ENCODE measurements at places on chromosomes 3 and 15.

GRCh38 chr3:87317779-87318178 lies 41.4 kb upstream of the POU1F1 start:
- no peak for DNase-seq

- no peak for DNase-seq
Measured at GRCh38 chr3:179949869-179950268, 86.9 kb downstream of the PEX5L start.

DNA sequence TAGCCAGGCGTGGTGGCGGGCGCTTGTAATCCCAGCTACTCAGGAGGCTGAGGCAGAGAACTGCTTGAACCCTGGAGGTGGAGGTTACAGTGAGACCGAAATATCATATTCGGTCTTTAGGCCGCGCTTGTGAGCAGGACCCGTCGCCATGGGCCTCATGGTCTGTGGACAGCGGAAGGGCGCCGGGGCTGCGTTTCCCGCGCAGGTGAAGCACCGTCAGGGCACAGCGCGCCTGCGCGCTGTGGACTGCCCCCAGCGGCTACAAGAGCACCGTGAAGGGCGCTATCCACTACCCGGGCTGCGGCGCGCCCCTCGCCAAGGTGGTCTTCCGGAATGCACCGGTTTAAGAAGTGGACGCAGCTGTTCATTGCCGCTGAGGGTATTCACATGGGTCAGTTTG lies 482.0 kb upstream of the NAALADL2 start:
- no peak for DNase-seq

GRCh38 chr3:4493941-4494894 lies 1.1 kb downstream of the ITPR1 start:
- DNase-seq: peak; percentile 65

DNA sequence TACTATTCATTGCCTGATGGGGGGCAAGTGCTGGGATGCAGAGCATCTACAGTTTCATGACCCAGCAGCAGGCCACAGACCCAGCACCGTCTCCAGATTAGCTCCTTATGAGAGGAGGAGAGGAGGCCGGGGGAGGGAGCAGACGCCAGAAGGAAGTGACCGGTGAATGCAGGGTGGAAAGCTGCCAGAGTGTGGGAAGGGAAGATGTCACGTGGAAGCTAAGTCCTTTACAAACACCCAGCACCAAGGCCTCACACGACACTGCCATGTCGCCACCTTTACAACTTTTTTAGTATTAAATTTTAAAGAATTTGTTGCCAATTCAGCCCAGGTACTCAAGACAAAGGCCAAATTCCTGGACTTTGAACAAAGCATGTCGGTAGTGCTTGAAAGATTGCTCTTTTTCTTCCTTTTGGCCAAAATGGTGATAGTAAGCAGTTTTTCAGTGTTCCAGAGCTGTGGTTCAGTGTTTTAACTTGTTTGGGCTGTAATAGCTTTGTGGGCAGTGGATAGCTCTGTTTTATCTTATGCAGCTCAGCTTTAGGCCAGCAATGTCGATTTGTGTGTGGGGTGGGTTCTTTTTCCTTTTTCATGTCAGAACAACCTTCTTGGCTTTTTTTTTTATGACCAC lies 58.2 kb downstream of the ZBTB38 start:
- DNase-seq: peak; percentile 87

GRCh38 chr3:98199020-98199419 lies 32.5 kb downstream of the OR5H15 start:
- DNase-seq: no peak

- DNase-seq: no peak
Measured at GRCh38 chr3:170259907-170260306, 37.7 kb downstream of the PRKCI start.

DNA sequence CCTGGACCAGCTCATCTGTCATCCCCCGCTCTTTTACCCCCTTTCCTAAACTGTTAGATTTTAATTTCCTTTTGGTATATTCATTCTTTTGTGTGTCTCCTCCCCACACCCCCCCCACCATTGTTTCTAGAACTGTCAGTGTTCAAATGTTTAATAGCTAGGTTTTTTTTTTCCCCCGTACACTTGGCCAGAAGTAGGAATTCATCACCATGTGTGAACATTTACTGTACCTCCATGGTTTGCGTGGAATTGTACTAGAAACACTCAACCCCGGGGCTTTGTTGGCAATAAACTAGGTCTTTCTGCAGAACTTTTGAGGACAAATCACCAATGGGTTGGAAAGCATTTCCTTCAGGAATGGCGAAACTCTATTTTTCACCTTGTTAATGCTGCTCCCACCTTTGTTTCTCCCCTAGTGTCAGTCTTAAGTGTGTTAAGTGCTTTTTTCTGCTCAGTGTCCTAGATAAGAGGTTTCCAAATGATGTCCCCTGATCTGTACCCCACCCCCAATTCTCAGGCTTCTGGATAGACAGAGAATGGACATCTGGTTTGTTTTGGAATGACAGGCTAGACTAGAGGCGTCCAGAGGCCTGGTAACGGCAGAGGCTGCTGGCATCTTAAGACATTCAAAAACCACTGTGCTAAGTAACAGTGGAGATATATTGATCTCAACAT lies 76.8 kb downstream of the SMAD3 start:
- no peak for DNase-seq

DNA sequence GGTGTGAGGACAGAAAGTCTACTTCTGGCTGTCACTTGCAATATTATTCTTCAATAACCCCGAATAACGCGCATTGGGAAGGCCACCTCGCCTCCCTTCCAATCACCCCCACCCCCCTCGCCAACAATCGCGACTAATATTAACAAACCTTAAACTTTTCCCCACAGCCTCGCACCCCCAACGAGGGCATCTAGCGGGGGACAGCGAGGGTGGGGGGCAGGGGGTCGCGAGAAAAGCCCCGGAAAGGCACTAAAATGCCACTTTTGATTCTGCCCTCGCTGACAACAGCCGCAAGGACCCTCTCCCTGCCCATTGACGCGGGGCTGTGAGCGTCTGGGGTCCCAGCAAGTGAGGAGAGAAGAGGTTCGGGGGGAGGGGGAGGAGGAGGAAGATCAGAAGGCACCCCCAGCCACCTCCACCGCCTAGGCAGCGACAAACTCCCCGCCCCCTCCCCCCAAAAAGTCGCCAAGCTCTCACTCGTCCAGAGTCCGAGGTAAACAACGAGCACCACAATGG lies 868 bp downstream of the SATB1 start:
- DNase-seq: no peak

DNA sequence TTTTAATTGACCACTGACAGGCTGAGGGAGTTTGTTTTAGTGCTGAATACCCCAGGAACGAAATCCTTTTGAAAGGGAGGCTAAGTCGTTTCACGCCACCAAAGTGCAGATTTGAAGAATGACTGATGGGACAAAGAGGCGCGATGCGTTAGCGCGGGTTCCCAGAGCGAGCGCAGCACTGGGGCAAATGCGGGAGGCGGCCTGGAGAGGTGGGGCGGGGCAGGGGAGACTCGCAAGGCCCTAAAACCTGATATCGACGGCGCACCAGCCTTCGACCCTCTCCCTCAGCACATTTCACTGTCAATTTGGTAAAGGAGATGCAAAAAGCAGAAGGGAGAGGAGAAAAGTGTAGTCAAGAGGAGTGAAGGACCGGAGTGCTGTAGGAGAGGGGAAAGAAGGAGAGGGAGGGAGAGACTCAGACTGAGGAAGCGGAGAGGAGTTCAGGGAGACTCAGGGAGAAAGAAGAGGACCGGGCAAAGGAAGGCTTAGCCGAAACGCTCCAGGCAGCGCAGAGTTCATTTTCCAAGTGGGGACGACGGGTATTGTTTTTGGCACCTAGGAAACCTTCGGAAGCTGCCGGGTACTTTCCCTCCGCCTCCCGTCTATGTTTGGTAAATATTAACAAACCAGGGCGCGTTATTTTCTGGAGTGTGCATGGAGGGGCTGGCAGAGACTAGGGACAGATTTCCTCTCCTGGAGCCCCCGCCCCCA lies 3.8 kb upstream of the FOXB1 start:
- no peak for DNase-seq

DNA sequence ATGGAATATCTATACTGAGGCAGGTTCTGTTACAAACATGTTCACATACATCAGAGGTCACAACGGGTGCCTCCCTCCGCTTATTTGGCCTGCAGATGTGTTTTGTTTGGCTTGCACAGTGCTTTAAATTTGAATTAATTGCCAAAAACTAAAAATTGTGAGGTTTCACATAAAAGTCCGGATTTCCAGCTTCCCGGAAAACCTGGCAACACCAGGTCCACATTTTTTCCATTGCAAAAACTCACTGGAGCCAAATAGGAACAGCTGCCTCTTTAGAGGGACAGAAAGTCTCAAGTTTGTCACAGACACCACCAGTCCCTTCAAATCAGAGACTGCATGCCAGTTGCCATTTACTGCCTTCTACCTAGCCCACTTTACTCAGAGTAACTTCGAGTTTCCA lies 205.9 kb upstream of the MDFIC2 start:
- DNase-seq: no peak

DNA sequence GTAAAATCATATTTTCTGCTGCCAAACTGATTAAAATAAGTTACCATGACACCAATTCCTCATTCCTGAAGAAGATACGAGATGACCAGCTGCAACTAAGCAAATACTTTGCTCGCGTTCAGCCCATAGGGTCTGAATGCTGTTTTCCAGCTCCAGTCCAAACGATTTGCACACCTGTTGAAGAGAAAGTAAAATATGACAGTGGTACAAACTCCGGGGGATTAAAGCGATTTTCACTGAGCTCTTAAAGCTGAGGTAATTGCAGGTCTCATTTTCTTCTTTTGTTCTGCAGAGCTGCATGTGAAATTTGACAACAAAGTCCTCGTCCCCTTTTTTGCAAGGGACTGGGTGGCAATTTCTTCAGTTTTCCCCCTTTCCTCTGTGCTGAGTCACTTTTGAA lies 118.4 kb downstream of the NR2F2 start:
- DNase-seq: no peak

DNA sequence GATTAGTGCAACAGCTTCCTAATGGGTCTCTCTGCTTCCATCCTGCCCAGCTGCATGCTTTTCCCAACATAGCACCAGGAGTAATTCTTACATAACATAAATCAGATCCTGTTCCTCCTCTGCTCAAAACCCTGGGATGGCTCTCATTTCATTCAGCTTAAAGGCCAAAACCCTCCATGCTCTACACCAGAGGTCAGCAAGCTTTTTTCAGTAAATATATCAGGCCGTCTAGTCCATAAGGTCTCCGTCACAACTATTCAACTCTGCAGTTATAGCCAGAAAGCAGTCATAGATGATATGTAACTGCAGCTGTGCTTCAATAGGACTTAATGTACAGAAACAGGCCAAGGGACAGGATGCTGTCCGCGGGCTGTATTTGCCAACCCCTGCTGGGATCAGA lies 202.8 kb upstream of the UBE2E2 start:
- DNase-seq: no peak

DNA sequence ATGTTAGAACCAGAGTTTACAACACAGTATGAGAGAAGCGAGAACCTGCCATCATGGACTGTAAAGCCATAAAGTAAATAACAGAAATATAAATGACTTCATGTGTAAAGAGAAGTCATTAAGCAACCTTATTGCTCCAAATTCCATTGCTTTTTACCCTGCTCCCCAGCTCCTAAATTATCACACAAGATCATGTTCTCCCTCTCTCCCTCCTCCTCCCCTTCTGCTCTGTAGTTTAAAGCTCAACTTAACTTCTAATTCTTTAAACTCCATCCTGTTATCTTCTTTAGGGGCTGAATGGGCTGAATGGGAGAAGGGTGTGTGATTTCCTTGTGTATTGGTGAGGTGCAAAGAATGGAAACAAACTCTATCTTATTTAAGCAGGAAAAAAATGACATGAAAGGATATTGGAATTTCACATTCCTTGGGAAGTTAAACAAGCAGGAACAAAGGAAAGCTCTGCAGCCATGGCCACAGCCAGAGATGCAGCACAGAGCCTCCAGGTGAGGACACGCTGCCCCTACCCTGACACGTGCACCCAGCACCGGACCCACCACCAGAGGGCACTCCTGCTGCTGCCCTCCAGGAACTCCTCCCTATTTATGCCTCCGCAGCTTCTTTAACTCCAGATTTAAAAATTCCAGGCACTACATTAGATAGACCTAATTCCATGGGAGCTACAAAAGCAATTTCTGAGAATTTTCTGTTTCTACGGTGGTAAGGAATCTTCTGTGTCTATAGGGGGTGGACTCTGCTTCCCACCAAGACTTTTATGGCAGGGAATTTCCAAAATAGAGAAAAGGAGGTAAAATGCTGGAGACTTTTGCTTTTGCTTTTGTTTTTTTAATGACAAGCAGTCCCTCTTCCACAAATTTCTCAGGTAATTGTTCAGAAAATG lies 76.9 kb upstream of the ABI3BP start:
- no peak for DNase-seq

DNA sequence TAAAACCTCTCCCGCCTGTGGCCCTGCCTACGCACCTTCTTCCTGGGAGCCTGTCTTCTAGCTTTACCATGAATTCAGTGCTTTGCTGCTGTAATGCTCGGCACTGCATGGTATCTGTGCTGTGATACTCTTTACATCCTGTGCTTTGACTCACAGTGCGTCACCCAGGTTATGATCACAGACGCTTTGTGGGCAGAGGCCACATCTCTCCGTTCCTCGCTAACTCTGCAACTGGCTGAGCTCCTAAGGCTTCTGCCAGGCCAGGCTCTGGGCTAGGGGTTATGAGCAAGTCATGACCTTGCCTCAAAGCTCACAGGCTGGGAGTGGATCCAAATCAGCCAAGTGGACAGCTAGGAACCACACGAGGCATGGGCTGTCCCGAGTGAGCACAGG lies 23.2 kb downstream of the SPTBN5 start:
- no peak for DNase-seq

GRCh38 chr3:3366386-3366785 lies 186.9 kb upstream of the CRBN start:
- DNase-seq: no peak

- no peak for DNase-seq
Measured at GRCh38 chr15:67241132-67241855, 13.2 kb downstream of the AAGAB start.

DNA sequence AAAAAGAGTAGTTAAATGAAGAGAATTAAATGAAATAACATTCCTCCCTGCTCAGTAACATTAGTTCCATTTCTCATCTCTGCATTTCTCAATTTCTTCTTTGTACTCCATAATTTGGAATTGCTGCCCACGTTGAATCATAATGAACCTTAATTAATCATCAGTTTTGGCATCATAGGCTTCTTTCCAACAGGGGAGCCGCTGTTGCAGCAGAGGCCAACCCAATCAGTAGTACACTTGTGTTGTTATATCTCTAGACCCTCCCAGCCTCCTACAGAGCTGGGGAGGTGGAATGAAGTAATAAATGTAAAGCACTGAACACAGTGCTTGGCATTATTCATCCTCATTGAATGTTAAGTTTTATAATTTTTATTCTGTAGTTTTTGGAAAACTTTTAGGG lies 240.7 kb downstream of the CHST2 start:
- DNase-seq: no peak

GRCh38 chr15:39361497-39361896 lies 219.4 kb upstream of the THBS1 start:
- no peak for DNase-seq

GRCh38 chr3:57777774-57778173 lies 21.7 kb downstream of the SLMAP start:
- DNase-seq: no peak

DNA sequence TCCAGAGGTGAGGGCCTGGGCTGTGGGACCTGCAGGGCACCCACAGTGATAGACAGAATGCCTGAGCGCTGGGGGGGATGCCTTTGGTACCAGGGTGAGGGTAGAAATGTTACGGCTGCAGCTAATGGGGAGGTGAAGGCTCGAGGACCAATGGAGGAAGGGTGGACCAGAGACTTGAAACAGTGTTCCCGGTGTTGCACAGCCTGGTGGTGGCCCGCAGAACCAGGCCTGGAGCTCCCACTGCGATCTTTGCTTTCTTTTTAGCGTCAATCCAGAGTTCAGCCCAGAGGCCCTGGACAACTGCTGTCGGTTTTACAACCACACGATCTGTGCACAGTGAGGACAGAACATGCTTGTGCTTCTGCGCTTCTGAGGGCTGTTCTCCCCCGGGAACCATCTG lies 36.8 kb upstream of the PDE8A start:
- DNase-seq: no peak

Data from right atrium auricular region (tissue), 2 donors.